CD4-positive, alpha-beta memory T cell (primary cell): ENCODE measurements at places on chromosomes 16 and 17. TPM values are rescaled to one million over a fixed set of nuclear protein-coding genes. Genes with fewer than 3 reads are reported as not detected.

Gene NPIPB9
- 3.0 TPM for total RNA-seq

Gene KSR1
- total RNA-seq = 40.0 TPM

Gene ITGA2B
- total RNA-seq = 0.44 TPM

Gene PRR35
- total RNA-seq = not detected

Gene GLTPD2
- not detected for total RNA-seq
